Amniotic stem cell (primary cell): ENCODE measurements at places on chromosomes 4 and X.

DNA sequence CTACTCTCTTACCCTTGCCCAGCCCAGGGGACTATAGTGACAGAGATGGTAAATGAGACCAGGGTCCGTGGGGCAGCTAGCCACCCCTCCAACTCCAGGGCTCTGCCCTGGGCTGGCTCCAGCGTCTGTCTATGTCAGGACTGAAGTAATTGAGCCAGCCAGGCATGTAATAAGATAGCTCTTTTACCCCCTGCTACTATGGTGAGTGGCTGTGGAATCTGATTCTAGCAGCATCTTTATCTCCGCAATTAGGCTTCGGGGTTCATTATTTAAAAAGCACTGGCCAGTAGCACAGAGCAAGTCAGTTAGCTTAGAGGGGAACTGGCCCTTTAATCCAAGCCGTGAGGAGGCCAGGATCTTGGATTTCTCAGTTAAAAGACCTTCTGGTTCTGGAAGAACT, 123.3 kb upstream of the RAI2 start:
- DNase-seq = no peak

GRCh38 chr4:3290889-3291321, 1.9 kb upstream of the RGS12 start:
- no peak for DNase-seq

GRCh38 chr4:17512973-17513665, 1.2 kb upstream of the QDPR start:
- DNase-seq = no peak

- no peak for DNase-seq
Observed at GRCh38 chr4:22721204-22721603, 28.5 kb downstream of the GBA3 start.

DNA sequence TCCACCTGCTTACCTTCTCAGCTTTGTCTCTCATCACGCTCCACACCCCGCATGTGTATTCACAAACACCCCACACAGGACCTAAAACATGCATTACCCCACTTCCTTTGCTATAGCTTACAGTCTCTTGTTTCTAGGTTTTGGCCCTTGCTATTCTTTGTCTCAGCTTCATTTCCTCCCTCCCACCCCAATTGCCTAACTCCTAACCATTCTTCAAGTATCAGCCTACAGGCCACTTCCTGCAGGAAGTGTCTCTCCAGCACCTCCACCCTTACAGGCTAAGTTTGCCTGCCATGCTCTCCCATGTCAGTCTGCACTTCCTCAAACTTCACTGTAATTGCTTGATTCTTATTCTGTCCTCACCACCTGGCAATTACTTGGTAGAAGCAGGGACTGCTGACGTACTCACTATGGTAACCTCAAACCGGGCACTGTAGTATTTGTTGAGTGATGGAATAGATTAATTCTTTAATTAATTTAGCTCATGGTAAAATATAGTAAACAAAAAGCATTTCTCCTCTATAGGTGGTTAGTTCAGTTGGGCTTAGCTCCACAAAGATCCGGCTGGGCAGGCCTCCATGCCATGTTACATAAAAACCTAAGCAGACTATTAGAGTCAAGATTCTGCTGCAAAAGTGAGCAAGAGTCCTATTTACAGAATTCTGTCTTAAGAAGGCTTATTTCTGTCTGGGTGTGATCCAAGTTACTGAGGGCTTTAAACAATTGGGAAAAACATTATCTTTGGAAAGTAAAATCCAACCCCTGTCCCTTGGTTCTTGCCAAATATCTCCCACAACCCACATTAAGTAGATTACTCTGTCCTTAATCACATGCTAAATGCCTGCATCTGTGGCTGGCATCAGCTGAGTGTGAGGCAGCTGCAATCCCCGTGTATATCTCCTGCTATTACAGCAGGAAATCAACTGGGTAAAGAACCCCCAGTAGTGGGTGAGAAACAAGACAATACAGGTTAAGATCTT, 124.7 kb upstream of the CPEB2 start:
- no peak for DNase-seq

DNA sequence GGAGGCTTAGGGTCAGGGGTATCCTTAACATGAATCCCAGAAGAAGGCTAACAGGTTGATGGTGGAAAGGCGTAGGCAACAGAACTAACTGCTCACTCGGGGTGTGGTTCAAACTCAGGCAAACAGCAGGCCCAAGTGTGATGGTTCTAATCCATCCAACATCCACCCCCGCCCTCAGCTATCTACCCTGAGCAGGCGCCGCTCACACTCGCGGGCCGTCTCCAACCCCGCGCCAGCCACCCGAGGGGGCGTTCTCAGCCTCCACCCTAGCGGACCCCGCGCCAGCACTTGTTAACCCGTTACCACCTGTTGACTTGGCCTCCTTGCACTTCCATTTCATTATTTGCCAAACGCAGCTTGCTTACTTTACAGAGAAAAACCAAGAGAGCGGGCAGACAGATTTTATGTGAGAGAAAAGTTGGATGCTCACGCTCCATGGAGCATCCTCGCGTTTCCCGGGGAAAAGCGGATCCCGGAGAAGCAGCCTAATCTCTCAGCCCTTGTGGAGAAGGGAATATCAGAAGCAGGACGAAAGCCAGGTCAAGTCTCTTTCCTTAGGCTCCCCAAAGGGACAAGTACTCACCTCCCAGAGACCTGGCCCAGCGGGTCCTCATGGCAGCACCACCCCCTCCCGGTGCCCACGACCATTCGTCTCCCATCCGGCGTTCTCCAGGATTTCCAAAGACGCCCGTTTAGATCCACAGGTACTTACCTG, 773 bp downstream of the SNCA start:
- DNase-seq = no peak

- no peak for DNase-seq
Observed at GRCh38 chrX:48794911-48795515, 6.9 kb upstream of the HDAC6 start.

GRCh38 chr4:20251796-20252655, at the start of gene SLIT2:
Gene SLIT2, plus strand, starts transcription at chr4:20251905. Its CDS starts 1,911 bp downstream, at chr4:20253816.
- peak; percentile 61 for DNase-seq

GRCh38 chrX:28205905-28206304, 224.7 kb upstream of the DCAF8L1 start:
- no peak for DNase-seq

GRCh38 chr4:136032391-136032790, 1499.9 kb downstream of the PCDH18 start:
- DNase-seq = no peak

- DNase-seq = no peak
Observed at GRCh38 chrX:155115174-155115819, 44.0 kb downstream of the BRCC3 start.

- no peak for DNase-seq
Observed at GRCh38 chrX:3549411-3549911, 164.0 kb downstream of the PRKX start.

DNA sequence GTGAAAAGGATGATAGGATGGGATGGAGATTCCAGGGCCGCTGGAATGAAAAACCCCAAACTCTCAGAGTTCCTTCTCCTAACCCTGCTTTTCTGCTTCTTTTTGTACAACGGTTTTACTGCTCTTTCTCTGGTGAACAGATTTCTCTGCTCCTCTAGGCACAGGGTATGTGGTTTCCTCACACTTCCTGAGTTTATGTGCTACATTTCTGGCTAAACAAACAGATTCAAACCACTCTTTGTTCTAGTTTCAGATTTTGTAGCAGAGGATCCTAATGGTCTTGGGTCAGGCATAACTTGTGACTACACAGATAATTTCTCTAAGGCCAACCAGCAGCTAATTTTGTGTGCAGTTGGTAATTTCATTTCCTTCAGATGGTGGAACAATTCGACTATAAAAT, 52.6 kb downstream of the OSTC start:
- DNase-seq = no peak

DNA sequence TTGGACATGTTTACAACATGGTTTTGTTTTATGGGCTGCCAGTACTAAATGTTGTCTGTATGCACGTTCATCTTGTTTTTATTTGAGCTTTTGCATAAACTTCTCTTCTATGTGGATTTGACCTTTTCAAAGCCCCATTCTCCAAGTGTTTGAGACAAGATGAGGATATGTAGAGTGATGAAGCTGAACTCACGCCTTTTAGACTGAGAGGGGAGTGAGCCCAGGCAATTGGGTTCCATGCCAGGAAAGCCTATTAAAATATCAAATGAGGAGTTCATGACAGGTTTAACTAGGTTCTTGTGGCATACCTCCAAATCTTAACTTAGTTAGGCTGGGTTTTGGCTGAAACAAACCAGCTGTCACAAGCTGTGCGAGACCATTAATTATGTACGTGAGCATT, 170.4 kb upstream of the LDB2 start:
- no peak for DNase-seq

DNA sequence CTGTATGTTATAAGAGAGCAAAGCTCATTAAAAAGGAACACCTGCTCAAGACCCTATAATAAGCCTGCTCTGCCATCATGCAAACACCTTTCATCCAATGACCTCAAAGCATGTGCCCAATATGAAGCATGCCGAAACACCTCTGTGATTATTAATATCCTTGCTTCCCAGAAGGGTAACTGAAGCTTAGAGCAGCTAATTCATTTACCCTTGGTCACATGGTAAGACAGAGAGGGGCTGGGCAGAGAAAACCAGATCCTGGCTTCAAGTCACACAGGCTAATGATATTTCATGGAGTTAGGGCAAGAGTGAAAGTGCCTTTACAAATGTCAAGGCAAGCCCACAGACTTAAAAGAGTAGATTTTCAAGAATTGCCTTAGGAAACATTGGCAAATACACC, 5.6 kb downstream of the AMOT start:
- no peak for DNase-seq

DNA sequence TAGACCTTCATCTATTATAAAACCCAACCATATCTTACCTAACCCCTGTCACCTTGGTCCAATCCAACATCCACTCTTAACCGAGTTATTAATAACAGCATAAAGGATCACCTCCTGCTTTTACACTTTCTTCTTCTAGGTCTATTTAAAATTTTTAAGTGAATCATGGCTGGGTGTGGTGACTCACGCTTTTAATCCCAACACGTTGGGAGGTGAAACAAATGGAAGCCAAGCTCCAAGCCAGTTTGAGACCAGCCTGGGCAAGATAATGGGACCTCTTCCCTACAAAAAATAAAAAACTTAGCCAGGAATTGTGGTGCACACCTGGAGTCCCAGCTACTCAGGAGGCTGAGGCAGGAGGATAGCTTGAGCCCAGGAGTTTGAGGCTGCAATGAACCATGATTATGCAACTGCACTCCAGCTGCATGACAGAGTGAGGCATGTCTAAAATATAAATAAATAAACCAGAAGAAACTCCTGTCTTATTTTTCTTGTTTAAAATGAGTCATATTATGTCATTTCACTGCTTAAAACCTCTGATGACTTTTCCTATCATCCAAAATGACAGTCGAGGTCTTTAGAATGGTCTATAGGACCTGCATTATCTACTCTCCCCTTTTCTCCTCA, 188.4 kb downstream of the GASK1B start:
- no peak for DNase-seq

DNA sequence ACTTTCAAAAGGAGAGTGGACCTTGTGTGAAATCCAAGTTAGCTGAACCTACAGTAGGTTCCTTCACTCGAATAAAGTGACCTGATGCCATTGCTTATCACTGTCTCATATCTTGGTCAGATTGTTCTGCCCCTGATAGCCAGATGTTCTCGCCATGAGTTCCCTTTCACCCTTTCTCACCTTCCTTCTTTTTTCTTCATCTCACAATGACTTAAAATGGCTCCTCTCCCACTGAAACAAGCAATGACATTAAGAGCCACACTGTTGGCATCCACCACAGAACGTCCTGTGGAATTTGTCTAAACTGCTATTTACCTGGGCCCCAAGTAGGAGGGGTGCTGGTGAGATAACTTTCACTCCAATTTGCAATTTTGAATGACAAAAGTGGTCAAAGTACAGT, 227.6 kb upstream of the PPP1R2C start:
- DNase-seq = no peak

- DNase-seq = no peak
Observed at GRCh38 chr4:24024157-24024556, 134.3 kb upstream of the PPARGC1A start.

- no peak for DNase-seq
Observed at GRCh38 chr4:573122-573892, 2.8 kb downstream of the TMEM271 start.

- no peak for DNase-seq
Observed at GRCh38 chr4:173145131-173145530, 23.5 kb upstream of the GALNT7 start.

- no peak for DNase-seq
Observed at GRCh38 chrX:76153221-76153620, 19.6 kb upstream of the PBDC1 start.

GRCh38 chr4:60726779-60727178, 473.3 kb upstream of the ADGRL3 start:
- no peak for DNase-seq

DNA sequence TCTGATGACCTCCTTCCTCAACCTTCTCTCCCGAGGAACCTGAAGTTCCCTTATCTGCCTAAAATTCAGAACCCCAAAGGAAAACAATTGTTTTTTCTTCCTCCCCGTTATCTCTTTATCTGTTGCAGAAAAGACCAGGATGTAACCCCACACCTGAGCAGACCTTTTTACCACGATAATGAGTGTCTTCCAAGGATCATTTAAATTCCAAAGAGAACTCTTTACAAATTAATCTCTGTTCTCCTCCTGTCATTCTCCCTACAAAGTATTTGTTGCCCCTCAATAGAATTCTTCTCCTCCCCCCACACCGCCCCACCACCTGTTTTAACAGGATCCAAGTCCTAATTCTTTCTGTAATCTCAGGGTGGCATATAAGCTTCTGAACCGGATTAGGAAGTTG, 78.5 kb upstream of the NLGN4X start:
- DNase-seq = no peak

DNA sequence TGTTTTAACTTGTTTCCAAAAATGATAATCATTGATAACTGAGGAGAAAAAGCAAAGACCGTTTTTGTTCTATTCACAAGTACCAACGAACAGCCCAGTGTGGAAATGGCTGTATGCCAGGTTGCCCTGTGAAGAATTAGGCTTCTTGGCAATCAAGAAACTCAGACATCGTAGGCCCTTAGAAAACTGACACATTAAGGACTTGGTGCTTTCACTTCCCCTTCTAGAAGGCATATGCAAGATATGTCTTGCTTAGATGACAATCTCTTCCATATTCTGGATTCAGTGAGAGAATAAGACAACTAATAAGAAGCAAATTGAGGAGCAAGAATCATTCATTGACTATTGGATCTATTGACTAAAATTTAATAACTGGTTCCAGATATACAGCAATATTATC, 56.6 kb downstream of the ANAPC10 start:
- no peak for DNase-seq
